ENCODE measurements at places on chromosomes 3 and 15. TPM values are rescaled to one million over a fixed set of nuclear protein-coding genes. Genes with fewer than 3 reads are reported as not detected.

SNURF gene
- 31.4 TPM for polyA plus RNA-seq

DNA sequence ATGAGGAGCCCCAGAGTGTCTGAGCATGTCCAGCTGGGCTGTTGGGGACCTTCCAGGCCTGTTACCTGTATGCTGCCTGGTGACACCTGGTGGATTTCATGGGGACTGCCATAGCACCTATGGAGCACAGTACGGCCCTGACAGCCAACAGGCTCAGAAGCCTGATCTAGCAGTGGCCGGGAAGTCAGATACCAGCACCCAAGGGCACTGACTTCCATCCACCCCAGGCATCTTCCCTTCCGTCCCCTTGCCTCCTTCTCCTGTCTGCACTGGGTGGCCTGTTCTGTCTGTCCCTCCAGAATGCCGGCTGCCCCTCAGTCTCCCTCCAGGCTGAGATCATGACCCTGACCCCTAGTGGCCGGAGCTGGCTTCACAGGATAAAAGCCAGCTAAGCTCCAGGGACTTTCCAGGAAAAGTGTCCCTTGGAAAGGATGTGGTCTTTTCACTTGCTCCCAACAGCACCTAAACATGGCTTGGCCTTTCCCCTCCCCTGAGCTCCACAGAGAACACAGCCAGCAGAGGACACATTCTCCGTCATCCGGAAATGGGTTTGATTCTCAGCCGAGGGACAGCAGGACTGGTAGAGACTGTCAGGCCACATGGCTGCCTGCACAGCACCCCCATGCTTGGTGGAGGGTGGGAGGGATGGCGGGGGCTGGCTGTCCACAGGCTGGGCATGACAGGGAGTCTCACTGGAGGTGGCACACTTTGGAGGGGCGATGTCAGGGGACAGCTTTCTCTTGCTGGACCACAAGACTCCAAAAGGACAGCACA lies 9.5 kb downstream of the RPS17 start:
- peak; percentile 48 for DNase-seq

GRCh38 chr3:163632722-163633121 lies 1445.6 kb downstream of the SI start:
- DNase-seq, result no peak

DNA sequence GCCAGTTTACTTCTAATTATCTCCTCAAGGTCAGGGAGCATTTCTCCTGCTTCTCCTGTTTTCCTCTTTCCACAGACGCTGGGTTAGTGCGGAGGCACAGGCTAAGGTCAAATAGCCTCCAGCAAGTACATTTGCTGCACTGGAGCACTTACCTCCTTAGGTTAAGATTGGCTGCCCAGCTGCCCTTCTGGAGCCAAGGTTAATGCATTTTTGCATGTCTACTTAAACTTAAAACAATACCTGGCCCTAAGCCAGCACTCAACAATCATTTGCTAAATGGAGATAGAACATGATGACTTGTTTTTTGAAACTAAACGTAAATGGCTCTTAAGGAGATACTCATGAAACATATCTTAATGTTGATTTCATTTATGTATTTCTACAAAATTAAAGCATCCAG lies 83.5 kb downstream of the SSR3 start:
- DNase-seq, result no peak

DNA sequence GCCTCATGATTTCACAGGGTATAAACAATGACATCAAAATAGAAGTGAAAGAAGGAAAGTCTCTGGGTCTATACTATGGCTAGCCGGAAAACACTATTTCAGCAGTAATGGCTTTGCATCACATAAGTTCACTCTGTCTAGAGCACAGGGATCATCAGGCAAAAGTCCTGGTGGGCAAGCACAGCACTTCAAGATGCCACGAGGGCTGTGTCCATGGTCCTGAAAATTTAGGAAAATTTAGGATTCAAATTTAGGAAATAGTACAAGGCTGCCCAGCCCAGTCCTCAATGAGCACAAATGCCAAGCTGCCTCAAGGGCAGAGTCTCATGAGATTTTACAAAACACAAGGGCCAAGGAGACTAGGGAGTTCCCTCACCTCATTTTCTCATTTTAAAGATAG lies 54.1 kb downstream of the RORA start:
- DNase-seq, result no peak

DNA sequence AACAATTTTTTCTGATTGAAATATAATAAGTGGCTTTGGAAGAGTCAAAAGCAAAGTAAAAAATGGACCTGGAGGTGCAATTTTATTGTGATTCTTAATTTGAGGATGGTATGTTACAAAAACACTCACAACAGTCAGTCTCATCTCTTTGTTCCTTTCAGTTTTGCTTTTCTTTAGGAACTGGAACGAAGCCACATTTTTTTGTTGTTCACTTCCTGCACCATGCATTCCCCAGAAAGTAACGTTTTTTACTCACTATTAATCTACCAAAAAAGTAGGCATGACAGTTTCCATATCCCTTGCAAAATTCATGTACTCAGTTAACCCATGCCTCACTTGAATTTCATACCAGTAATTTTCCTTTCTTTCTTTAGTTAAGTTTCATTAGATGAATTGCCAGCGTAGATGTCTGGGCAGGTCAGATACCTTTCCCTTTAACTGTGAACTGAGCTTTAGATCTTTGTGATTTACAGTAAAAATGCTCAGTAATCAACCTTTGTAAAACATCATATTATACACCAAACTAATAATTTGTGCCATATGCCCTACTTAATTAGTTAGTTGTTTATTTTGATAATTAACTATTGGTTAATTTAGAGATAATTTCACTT lies 384.3 kb downstream of the ROBO1 start:
- no peak for DNase-seq

WDR72 gene
- 70.8 TPM for polyA plus RNA-seq

GRCh38 chr3:133054586-133054985 lies 16.4 kb downstream of the TMEM108 start:
- DNase-seq, result no peak

FAM81A gene
- polyA plus RNA-seq, result 24.0 TPM

LRRC31 gene
- polyA plus RNA-seq, result 0.32 TPM

POLQ gene
- polyA plus RNA-seq, result 5.0 TPM

GP9 gene
- polyA plus RNA-seq, result 2.4 TPM

COL6A5 gene
- 0.08 TPM for polyA plus RNA-seq

- no peak for DNase-seq
Observed at GRCh38 chr15:65081758-65082157, 5.2 kb downstream of the KBTBD13 start.

GRCh38 chr3:141055536-141056445 lies 4.6 kb downstream of the SPSB4 start:
- no peak for DNase-seq

DNA sequence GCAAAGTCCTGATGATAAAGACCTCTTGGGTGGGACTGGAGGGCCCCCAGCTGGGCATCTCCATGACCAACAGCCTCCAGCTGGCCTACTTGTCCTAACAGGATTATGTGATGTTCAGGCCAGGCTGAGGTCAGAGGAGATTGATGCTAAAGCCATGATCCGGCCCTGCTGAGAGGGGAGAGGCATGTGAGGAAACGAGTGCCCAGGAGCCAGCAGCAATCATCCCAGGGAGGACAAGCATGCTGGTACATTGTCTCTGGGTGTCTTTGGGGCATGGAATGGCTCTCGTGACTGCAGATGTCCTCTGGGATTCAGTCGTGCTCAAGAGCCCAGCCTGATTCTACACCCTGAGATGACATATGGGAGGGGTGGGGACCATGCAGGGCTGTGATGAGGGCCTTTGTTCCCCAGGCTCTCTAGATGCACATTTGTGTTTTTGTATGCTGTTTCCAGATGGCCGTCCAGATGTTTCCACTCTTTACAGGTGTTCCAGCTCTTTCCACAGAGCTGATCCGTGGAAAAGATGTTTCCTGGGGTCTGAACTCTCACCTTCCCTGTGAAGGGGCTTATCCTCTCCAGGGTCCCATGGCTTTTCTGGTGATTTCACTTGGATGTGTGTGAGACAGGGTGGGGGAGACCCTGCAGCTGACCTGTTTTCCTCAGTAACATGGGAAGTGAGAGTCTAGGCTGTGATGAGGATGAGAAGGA lies 20.2 kb downstream of the SLC24A1 start:
- no peak for DNase-seq

CASR gene
- 27.1 TPM for polyA plus RNA-seq

GRCh38 chr15:81049835-81050234 lies 49.1 kb downstream of the TLNRD1 start:
- DNase-seq, result no peak

PLA2G4E gene
- polyA plus RNA-seq, result not detected

DNA sequence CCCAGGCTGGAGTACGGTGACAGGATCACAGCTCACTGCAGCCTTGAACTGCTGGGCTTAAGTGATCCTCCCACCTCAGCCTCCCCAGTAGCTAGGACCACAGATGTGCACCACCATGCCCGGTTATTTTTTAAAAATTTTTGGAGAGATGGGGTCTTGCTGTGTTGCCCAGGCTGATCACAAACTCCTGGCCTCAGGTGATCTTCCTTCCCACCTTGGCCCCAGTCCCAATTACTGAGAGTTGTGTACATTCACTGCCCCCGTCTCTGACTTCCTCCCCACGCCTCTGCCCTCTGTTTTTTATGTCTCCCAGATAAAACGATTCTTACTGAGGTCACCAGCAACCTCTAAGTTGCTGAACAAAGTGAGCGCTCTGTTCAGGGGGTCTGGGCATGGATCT lies 87.7 kb downstream of the LINGO1 start:
- DNase-seq, result no peak

STARD9 gene
- polyA plus RNA-seq, result 13.1 TPM

DNA sequence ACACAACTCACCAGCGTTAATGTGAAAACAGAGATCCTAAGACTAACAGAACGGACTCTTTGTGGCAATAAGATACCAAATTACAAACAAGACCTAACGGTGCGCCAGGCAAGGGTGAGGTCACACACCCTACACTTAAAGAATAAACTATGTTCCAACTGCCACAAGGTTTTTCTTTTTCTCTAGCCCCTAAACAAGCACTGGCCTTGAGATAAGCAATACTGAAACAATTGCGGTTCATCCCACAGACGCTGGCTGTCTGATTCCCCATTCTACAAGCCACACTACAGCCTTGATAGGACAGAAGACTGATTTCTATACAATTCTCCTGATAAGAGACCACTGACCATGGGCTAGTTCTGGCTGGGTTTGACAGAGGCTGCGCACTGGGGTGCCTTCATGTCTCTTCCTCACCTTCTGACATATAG lies 20.5 kb upstream of the LIMD1 start:
- DNase-seq, result no peak

DNA sequence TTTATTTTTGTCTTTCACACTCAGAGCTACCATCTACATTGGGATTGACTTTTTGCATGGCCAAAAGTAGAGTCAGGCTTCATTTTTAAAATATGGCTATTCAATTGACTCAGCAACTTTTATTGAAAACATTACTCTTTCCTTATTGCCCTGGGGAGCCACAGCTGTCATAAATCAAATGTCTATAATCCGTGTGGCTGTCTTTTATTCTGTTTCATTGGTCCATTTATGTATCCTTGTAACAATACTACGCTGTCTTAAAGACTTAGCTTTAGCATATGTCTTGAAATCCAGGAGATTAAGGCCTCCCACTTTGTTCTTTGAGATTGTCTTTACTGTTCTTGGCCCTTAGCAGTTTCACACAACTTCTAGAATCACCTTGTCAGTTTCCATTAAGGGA lies 55.2 kb downstream of the CEMIP start:
- DNase-seq, result no peak

DNA sequence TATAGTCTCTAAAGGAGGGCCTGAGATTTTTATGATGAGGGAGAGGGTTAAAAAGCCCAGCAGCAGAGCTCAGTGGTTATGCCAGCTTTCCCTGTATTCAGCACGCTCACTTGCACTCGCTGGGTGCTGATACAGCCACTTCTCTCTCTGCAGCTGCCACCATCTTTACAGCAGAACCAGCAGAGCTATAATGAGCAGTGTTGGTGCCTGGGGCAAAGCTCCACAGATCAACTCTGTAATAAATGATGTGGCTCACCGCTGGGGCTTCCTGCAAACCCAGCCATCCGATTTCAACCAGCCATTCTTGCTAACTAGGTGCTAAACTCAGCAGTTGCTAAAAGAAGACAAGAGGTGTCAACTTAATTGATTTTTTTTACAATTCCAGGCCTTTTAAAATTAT lies 48.0 kb downstream of the ARNT2 start:
- no peak for DNase-seq

DNA sequence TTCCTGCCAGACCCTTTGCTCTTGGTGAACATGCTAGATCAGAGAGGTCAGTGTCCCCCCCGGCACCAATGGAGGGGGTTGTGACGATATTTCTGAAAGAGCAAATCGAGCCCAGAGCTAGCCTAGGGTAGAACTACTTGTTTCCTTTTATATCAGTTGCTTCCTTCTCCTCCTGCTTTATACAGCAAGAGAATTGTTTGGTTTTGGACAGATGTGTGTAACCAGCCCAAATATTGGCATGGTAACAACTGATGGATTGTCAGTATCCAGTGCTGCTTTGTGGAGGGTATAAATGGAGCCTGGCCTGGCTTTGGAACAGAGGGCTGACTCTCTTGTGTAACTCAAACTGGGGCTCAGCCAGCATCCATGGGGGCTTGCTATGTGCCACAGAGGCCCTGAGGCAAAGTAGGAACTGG lies 27.2 kb downstream of the SNX1 start:
- DNase-seq, result no peak

GRCh38 chr3:22536541-22536940 lies 666.6 kb upstream of the UBE2E2 start:
- no peak for DNase-seq

CAND2 gene
- polyA plus RNA-seq, result 7.1 TPM

DNA sequence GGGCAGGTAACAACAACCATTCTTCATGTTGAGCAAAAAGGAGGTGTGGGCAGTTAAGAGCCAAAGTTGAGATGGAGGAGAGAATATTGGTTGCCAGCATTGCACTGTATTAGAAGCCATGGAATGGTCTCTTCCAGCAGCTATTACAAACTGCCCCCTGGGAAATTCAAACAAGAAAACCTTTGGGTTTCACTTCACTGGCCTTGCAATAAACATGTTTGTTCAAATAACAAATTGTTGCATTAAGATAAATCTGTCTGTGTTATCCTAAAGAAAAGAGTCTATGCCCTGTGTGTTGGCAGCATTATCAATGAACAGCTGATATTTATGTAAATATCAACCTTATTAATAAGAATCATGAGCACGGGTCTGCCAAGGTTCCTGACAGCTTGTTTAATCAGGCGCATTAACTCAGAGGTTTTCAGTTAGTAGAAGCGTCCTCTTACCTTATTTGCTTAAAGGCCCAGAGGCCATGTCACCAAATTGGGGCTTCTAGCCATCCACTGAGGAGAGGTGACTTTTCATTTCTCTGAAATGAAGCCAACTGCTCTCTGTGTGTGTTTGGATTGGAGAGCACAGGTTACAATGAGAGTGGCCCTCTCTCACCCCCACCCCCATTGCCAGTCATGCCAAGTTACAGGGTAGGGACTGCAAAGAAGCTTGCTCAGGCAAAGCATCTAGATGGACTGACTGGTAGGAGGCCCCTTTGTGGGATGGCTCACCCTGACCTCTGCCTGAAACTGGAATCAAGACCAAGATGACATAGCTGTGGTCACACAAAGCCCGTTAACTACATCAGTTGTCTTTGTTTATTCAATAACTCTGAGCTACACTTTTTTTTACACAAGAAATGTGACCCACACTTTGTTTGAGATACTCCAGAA lies 10.5 kb downstream of the FILIP1L start:
- DNase-seq, result no peak

GRCh38 chr3:102619361-102619760 lies 184.5 kb downstream of the ZPLD1 start:
- DNase-seq, result no peak

Measured in left renal pelvis (tissue), 4 donors.